ENCODE measurements at places on chromosomes 2 and 18.

- peaks cover 2% of the 10 kb centered on the region for H3K27me3 ChIP-seq
- H3K4me3 ChIP-seq, result peak overlapping the region; percentile 13
- no peak for DNase-seq
- H3K36me3 ChIP-seq, result no peaks in the 10 kb centered on the region
- H3K4me1 ChIP-seq, result peaks cover 15% of the 10 kb centered on the region
Observed at GRCh38 chr18:11808001-11808855, 43.0 kb upstream of the CHMP1B start.

GRCh38 chr2:238326801-238327365, 6.6 kb downstream of the TRAF3IP1 start:
- DNase-seq, result no peak
- H3K36me3 ChIP-seq, result peaks cover 17% of the 10 kb centered on the region
- H3K27ac ChIP-seq, result no peak overlapping the region
- no peaks in the 10 kb centered on the region for H3K27me3 ChIP-seq
- H3K4me3 ChIP-seq, result no peak overlapping the region

DNA sequence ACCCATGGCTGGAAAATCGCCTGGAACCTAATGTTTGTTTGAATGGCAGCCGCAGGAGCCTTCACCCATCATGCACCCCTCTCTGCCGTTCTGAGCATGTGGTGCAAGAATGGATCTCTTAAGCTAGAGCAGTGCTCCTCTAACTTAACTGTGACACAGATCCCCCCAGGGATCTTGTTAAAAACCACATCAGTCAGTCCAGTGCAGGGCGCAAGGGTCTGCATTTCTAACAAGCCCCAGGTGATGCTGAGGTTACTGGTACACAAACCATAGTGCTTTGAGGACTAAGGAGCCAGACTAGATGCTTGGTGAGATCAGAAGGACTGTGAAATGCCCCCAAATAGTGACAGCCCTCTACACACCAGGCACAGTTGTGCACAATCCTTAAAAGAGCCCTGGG, 87.1 kb upstream of the KCTD1 start:
- no peak overlapping the region for H3K27ac ChIP-seq
- no peaks in the 10 kb centered on the region for H3K36me3 ChIP-seq
- H3K27me3 ChIP-seq, result peaks cover 7% of the 10 kb centered on the region
- DNase-seq, result no peak

GRCh38 chr2:60898567-60898966, 17.2 kb downstream of the REL start:
- H3K4me1 ChIP-seq, result peaks cover 55% of the 10 kb centered on the region
- H3K36me3 ChIP-seq, result peaks cover 37% of the 10 kb centered on the region
- H3K27me3 ChIP-seq, result peaks cover 5% of the 10 kb centered on the region
- no peak for DNase-seq

DNA sequence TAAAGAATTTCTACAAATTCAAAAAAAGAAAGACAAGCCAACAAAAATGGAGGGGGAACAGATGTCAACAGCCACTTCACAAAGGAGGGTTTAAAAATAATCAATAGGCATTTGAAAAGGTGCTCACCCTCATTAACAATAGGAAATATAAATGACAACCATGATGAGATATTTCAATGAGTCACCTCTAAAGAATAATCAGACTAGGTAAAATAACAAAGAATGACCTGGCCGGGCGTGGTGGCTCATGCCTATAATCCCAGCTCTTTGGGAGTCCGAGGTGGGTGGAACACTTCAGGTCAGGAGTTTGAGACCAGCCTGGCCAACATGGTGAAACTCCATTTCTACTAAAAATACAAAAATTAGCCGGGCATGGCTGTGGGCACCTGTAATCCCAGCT, 133.6 kb downstream of the KCNE4 start:
- DNase-seq, result no peak
- H3K27ac ChIP-seq, result no peak overlapping the region
- no peak overlapping the region for H3K4me3 ChIP-seq

DNA sequence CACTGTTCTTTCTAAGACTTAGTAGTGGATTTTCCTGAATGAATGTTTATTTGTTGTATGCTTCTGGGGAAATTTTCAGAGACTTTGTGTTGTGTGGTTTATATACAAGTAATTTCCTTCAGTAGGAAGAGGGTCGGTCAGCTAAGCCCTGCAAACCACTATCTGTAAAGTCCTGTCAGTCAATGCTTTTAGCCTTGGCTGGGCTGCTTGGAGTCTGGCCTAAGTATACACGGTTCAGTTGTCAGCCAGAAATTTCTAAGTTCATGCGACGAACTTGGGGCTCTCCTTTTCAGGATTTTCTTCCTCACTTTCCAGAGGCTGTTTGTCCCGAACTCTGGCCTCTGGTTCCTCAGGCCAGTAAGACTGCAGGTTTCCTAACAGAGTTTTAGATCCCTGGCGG, 21.3 kb downstream of the C2orf49 start:
- no peaks in the 10 kb centered on the region for H3K27me3 ChIP-seq
- peaks cover 63% of the 10 kb centered on the region for H3K36me3 ChIP-seq
- H3K4me3 ChIP-seq, result no peak overlapping the region
- peaks cover 35% of the 10 kb centered on the region for H3K4me1 ChIP-seq

- H3K4me3 ChIP-seq, result no peak overlapping the region
- no peak for DNase-seq
- H3K27ac ChIP-seq, result no peak overlapping the region
Observed at GRCh38 chr2:10883801-10884478, 27.8 kb upstream of the KCNF1 start.

- no peaks in the 10 kb centered on the region for H3K36me3 ChIP-seq
- H3K4me1 ChIP-seq, result no peaks in the 10 kb centered on the region
- no peak overlapping the region for H3K4me3 ChIP-seq
- H3K27ac ChIP-seq, result no peak overlapping the region
Observed at GRCh38 chr2:238504181-238504931, 77.6 kb downstream of the ASB1 start.

GRCh38 chr2:60992985-60993392, 24.5 kb upstream of the PEX13 start:
- H3K4me3 ChIP-seq, result peak overlapping the region; percentile 85
- peak; percentile 77 for DNase-seq
- H3K36me3 ChIP-seq, result peaks cover 15% of the 10 kb centered on the region

DNA sequence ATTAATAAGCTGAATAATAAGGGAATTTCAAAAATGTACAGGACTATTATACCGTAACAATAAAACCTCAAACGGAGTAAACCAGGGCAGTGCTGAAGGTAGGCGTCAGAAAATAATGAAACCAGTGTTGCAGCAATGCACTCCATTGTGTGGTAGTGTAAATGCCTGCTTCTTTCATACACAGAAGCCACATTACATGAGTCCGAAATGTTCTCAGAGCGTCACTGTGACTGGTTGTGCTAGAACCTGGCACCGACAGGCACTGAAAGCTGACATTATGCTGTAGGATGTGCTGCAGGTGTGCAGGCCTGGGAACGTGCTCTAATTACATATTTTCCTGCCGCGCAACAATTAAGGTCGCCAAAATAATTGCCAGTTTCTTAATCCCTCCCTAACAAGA, 53.3 kb downstream of the ZEB2 start:
- peaks cover 16% of the 10 kb centered on the region for H3K4me1 ChIP-seq
- peaks cover 9% of the 10 kb centered on the region for H3K36me3 ChIP-seq
- no peak for DNase-seq

GRCh38 chr2:142791335-142791734, 86.1 kb upstream of the KYNU start:
- no peak overlapping the region for H3K27ac ChIP-seq
- no peak overlapping the region for H3K4me3 ChIP-seq
- H3K4me1 ChIP-seq, result no peaks in the 10 kb centered on the region
- H3K36me3 ChIP-seq, result no peaks in the 10 kb centered on the region
- H3K27me3 ChIP-seq, result no peaks in the 10 kb centered on the region
- DNase-seq, result no peak

GRCh38 chr2:48668992-48669391, 51.3 kb downstream of the GTF2A1L start:
- H3K36me3 ChIP-seq, result no peaks in the 10 kb centered on the region
- H3K27ac ChIP-seq, result no peak overlapping the region
- no peak overlapping the region for H3K4me3 ChIP-seq
- DNase-seq, result no peak
- no peaks in the 10 kb centered on the region for H3K4me1 ChIP-seq

- no peaks in the 10 kb centered on the region for H3K4me1 ChIP-seq
- DNase-seq, result no peak
- no peak overlapping the region for H3K27ac ChIP-seq
- H3K27me3 ChIP-seq, result no peaks in the 10 kb centered on the region
- H3K4me3 ChIP-seq, result no peak overlapping the region
Observed at GRCh38 chr2:225781991-225782390, 382.5 kb downstream of the NYAP2 start.

GRCh38 chr2:37829616-37830395, 95.3 kb upstream of the RMDN2 start:
- H3K4me3 ChIP-seq, result no peak overlapping the region
- no peak for DNase-seq
- peaks cover 22% of the 10 kb centered on the region for H3K4me1 ChIP-seq
- H3K27me3 ChIP-seq, result no peaks in the 10 kb centered on the region

GRCh38 chr2:241894681-241895426, 25.3 kb downstream of the RTP5 start:
- no peak for DNase-seq
- H3K27me3 ChIP-seq, result peaks cover 44% of the 10 kb centered on the region
- H3K36me3 ChIP-seq, result no peaks in the 10 kb centered on the region
- peaks cover 8% of the 10 kb centered on the region for H3K4me1 ChIP-seq

DNA sequence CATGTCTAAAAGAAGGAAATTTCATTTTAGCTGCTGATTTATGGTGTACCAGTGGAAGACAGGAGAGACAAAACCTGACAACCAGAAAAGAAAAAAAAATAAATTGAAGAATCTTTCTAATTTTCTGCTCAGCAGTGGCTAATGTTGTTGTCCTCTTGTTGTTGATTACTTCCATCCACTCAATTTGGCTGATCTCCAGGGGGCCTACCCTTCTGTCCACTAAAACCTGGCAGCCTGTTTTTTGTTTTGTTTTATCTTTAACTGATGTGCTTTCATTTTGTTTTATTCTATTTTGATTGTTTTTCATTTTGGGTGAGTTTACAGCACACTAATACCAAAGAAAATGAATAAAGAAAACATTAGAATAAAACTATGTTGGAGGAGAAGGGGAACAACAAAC, 27.4 kb downstream of the TFPI start:
- no peaks in the 10 kb centered on the region for H3K36me3 ChIP-seq
- no peaks in the 10 kb centered on the region for H3K27me3 ChIP-seq
- no peak overlapping the region for H3K4me3 ChIP-seq

DNA sequence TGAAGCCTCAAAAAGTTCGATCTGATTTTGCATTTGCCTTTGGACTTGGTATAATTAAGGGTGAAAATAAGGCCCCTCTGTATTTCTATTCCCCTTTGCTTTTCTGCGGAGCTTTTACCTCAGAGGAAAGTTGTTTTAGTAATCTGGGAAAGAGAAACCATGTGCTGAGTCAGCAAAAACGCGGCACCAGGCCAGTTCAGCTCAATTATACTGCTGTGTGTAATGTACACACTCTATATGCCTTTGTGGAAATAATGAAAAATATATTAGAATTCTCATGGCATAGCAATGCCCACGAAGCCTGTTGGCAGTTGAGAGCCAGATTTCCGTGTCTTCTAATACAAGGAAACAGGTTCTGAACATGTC, 161.9 kb upstream of the SIX2 start:
- no peak overlapping the region for H3K4me3 ChIP-seq
- DNase-seq, result no peak
- no peak overlapping the region for H3K27ac ChIP-seq
- H3K27me3 ChIP-seq, result peaks cover 31% of the 10 kb centered on the region
- H3K36me3 ChIP-seq, result no peaks in the 10 kb centered on the region

DNA sequence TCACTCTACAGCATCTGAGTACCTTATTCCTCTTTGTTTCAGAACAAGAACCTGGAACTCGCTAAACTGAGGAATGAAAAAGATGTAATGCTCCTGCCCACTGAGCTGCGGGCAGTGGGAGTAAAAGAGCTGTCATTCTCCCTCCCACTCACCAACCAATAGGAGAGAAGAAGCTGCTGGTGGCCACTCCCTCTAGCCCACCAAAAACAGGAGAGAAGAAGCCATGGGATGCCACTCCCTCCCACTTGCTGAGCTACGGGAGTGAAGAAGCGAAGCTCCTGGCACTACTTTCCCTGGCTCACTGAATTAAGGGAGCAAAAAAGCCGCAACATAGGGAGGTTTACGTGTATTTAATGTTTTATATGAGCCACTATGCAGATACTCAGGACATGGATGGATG, 53.7 kb downstream of the RIT2 start:
- H3K4me1 ChIP-seq, result no peaks in the 10 kb centered on the region
- H3K4me3 ChIP-seq, result no peak overlapping the region
- H3K27me3 ChIP-seq, result no peaks in the 10 kb centered on the region
- no peak for DNase-seq

DNA sequence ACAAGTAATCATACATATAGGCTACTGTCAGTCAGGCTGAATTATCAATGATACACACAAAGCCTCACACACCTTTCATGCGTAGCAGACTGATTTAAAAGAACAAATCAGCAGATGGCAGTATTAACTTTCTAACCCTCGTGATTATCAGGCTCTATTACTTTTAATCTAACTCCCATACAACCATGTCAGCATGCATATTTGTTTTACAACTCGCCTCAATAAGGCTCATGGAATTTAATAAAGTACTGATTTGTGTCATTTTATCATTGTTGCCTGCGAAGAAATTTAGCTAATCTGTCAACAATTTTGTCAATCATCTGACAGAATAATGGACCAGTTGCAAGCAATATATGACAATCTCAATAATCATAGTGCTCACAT, 82.8 kb downstream of the SLC25A12 start:
- no peaks in the 10 kb centered on the region for H3K4me1 ChIP-seq
- peak; percentile 5 for DNase-seq
- H3K27ac ChIP-seq, result no peak overlapping the region
- peaks cover 56% of the 10 kb centered on the region for H3K36me3 ChIP-seq

DNA sequence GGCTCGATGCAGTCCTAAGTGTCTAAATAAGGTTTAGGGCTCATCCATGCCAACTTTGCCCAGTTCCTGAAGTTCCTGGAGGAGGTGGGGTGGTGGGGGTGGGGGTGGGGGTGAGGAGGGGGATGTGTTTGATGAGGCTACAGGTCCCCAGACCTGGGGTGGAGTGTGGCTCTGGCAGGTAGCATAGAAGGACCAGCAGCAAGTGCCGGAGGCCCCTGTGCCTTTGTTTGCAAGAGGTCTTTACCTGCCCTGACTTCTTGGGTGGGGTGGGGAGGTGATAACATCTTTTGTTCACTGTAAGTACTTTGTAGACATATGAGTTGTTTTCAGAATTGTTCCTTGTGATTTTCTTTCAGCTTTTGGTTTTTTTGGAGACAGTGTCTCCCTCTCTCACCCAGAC, 10.0 kb downstream of the SH3BP4 start:
- no peak for DNase-seq
- no peak overlapping the region for H3K27ac ChIP-seq
- H3K4me3 ChIP-seq, result no peak overlapping the region
- H3K4me1 ChIP-seq, result no peaks in the 10 kb centered on the region
- peaks cover 6% of the 10 kb centered on the region for H3K27me3 ChIP-seq

GRCh38 chr2:110978756-110979470, 141.8 kb upstream of the BCL2L11 start:
- no peak for DNase-seq
- peaks cover 6% of the 10 kb centered on the region for H3K27me3 ChIP-seq
- no peak overlapping the region for H3K4me3 ChIP-seq
- H3K4me1 ChIP-seq, result peaks cover 7% of the 10 kb centered on the region
- H3K27ac ChIP-seq, result peak overlapping the region; percentile 32
